ENCODE measurements at places on chromosomes 6 and 20.

DNA sequence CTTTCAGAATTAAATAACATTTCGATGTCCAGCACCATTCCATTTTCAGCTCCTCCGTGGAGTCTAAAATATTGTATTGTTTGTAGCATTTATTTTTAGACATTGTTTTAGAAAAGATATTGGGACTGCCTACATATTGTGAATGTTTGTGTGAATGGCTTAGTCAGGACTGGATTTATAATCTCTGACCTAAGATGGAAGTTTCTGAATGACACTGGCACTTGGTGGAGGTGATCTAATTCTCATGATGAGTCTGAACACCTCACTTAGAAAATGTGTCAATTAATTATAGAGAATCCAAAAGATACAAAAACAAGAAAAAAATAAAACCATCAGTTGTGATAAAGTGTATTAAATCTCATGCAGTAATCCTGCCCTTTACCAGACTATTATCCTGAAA is 60.8 kb upstream of the HBS1L start:
- no peak for DNase-seq

GRCh38 chr20:45339799-45340198 is 8.4 kb downstream of the SDC4 start:
- DNase-seq, result no peak

DNA sequence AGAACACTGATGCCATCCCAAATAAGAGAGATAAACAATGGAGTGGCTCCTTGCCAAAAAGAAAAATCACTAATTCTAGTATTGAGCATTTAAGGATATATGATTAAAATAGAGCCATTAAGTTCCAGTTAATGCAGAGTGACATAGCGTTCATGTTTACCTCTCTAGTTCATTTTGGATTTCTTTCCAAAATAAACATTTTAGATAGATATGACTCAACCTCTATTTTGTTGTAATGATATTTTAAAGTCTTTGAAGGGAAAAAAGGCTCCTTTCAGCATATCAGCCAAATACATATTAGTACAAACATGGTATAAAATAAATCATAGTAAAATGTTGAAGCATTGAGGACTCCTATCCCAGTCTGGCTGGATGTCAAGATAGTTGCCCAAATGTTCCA is 33.4 kb downstream of the RWDD2A start:
- DNase-seq, result no peak

GRCh38 chr6:154247119-154247861 is 109.3 kb downstream of the IPCEF1 start:
- no peak for DNase-seq

GRCh38 chr6:146546443-146547043 is 2.9 kb downstream of the RAB32 start:
- no peak for DNase-seq

DNA sequence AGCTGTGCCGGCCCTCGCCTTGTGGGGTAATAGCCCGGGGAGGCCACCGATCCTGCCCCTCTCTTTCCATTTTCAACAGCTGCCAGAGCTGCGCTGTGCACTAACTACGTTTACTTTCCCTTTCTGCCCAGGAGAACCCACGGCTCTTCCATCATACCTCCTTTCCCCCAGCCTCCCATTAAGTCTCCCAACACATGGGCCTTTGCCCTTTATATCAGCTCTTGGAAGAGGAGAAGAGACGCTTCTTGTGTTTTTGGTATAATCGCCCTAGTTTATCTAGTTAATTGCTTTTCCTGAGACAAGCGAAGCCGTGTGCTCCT is 637 bp downstream of the UBR2 start:
- no peak for DNase-seq

GRCh38 chr20:17848249-17849048 is 120.1 kb downstream of the SNX5 start:
- DNase-seq, result no peak

DNA sequence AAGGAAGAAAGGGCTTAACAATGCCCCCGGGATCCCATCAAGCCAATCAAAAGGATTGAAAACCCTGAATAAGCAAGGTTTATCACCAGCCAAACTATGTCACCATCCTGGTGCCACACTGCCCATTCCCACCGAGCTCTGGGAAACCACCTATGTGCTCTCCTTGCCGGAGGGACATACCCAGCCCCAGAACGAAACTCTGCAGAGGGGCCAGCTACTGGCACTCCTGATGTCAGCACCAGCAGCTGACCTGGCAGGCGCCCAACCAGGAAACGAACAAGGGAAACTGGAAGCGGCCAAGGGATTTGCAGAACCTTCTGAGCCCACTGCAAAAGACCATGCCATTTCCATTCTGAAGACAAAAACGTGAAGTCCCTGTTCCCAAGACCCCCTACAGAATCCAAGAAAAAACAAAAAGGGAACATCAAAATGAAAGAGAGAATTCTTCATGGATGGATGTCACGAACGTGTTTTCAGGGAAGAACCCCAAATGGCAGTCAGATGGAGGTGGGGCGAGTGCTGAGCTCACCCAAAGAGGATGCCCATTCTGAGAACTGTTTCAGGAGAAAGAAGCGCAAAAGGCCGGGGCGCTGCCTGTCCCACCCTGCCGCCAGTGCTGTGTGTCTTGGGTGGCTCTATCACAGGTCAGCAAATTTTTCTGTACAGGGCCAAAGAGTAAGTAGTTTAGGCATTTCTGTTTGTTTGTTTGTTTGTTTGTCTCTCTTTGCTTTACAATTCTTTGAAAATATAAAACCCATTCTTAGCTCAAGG is 305.2 kb downstream of the ESR1 start:
- DNase-seq, result no peak

- no peak for DNase-seq
These were observed 16.3 kb downstream of the IRAK1BP1 start for GRCh38 chr6:78883651-78884050.

GRCh38 chr20:56974499-56975250 is 291.8 kb downstream of the BMP7 start:
- DNase-seq, result no peak

GRCh38 chr6:55886185-55886836 is 10.9 kb upstream of the BMP5 start:
- DNase-seq, result no peak

DNA sequence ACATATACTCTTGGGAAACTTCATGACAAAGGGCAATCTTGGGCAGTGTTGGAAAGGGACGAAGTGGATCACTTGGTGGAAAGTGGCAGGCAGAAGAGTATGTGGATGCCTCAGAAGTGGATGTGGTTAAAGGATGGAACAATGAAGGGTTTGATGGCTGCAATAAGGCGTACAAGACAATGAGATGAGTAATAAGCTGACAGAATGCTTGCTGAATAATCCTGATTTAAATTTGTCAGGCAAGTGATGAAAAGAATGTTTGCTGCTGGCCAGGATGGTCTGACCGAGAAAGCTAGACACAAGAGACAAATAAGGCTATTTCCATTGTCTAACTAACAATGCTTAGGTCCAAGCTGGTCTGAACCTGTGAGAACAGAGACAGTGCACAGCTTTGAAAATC is 61.6 kb upstream of the CEP85L start:
- DNase-seq, result no peak

DNA sequence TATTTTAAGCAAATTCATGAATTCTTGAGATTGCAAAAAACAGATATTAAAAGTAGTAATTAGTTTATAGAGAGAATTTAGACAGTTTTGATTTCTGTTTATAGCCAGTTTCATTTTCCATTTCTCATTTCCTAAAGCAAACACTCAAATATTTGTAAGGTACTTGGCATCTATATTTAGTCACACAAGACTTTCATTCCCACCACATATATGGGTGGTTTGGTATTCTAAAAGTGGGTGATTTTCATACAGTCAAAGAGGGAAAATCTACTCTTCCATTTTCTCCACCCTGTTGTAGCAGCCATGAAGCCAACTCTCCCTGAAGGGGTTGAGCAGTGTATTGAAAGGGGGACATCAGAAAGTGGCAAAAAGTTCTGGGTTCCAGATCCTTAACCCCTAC is 181.1 kb upstream of the SUPT3H start:
- no peak for DNase-seq

DNA sequence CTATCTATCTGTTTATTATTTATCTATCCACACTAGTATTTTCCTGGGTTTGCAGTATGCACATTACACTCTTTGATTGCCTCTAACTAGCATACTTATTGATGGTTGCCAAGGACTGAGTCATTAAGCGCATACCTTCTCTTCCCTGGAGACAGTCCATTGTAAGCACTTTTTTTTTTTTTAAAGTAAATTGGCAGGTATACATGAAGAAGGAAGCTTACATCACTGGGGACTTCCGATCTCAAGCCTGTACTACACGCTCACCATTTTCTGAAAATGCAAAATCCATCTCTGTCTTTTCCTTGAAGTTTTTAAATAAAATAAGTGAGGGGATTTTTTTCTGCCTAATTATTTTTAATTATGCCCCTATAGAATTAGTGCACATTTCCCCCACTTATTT is 63.5 kb downstream of the HMGN3 start:
- no peak for DNase-seq

- DNase-seq, result no peak
These were observed 6.8 kb upstream of the SULF2 start for GRCh38 chr20:47792021-47792618.

DNA sequence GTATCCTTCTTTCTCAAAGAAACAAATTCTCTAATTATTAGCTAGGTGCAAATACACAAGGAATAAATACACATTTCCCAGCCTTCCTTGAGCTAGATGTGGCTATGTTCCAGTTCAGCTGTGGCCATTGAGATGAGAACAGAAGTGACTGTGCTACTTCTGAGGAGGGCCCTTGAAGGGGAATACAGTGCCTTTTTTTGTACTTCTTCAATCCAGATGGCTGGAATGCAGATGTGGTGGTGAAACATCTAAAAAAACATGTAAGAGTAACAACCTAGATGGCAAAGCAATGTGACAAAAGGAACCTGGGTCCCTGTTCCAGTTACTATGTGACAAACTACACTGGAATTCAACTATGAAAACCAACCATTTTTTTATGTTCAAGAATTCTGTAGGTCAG is 115.4 kb upstream of the DST start:
- no peak for DNase-seq

GRCh38 chr20:14861028-14861699 is 523.8 kb upstream of the FLRT3 start:
- no peak for DNase-seq

DNA sequence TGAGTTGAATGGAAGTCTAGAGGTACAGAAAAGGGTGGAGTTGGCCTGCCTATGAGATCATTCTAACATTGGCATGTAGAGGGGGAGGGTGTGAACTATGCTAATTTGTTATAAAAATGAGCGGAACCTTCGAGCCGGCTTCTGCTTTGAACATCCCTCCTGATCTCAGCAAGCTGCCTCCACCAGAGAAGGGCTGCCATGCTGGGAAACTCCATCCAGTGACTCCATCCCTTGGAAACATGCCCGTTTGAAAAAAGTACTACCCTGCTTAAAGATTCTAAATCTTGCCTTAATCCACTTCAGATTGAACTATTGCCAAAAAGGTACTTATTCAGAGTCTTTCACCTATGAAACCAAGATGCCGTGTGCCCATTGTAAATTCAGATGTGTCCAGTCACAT is 43.6 kb upstream of the TMEM170B start:
- no peak for DNase-seq

GRCh38 chr6:42938987-42939809 is 9.9 kb downstream of the CNPY3 start:
- DNase-seq, result no peak

- no peak for DNase-seq
These were observed 1349.1 kb upstream of the ADGRB3 start for GRCh38 chr6:67285770-67286495.

DNA sequence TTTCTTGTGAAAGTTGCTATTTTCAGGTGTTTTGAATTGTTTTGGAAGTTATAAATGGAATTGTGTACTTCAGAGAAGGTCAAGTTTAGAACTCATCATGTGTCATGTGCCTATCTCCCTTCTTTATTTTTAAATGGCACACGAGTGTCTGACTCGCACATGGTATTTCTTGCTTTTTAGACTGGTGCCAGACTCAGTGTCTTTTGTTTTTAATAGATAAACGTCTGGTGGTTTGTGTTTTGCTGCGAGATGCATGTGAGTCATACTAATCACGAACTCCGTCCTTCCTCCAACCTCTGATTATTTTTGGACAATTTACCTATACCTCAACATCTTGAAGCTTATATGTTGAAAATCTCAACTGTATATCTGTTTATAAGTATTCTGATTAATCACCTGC is 292.1 kb downstream of the CDKAL1 start:
- no peak for DNase-seq

DNA sequence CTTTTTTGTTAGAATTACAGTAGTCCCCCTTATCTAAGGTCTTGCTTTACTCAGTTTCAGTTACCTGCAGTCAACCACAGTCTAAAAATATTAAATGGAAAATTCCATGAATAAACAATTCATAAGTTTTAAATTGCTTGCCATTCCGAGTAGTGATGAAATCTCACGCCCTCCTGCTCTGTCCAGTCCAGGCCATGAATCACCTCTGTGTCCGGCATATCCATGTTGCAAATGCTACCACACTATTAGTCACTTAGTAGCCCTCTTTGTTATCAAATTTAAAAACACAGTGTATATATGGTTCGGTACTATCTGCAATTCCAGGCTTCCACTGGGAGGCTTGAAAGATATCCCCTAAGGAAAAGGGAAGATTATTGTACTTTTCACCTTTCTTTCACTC is 164.6 kb upstream of the FAM83B start:
- no peak for DNase-seq

DNA sequence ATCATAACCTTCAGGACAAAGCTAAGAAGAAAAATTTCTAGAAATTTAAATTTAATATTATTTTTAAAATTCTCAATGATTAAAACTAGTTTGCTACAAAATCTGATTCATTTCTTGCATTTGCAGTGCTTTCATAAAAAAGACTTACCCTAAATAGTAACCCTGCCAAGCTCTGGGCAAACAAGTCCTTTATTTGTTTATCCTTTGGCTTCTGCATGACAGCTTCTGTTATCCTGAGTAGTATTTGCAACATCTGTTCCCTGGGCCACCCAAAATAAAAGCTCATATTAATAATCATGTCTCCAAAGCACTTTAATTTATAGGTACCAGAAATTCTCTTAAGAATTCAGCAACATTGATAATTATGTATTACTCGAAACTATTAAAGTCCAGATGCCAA is 101.3 kb downstream of the RALGAPA2 start:
- DNase-seq, result no peak

DNA sequence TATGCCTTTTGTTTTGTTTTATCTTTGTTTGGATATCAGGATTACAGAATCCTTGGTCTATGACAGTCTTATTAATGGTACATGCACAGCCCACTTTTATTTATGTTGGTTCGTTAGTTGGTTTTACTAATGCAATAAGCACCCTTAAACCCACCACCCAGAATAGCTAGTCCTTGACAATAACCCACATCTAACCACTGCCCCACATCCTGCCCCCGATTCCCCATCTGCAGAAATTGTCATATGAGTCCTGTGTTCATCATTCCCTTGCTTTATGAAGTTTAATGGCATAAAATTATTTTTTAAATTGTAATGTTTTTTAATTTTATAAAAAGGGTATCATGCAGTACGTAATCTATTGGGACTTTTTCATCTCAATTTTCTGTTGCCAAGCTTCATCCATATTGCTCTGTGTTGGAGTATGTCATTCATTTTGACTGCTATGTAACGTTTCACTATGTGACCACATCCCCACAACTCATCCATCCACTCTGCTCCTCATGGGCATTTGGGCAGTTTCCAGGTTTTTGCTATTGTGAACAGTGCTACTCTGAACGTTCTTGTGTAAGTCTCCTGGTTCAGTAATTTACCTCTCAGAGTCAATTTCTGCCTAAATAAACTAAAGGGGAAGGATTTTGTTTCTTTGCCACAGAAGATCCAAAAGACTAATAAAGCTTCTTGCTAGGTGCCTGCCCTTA is 150.4 kb downstream of the MRPL14 start:
- DNase-seq, result no peak

- DNase-seq, result no peak
These were observed 1.2 kb downstream of the GPRC6A start for GRCh38 chr6:116827561-116828240.

GRCh38 chr20:51914758-51915157 is 112.4 kb upstream of the SALL4 start:
- DNase-seq, result no peak

Measured in activated CD8-positive, alpha-beta memory T cell treated with anti-CD3 and anti-CD28 coated beads for 4 hours (primary cell).